A549 treated with AZD2906 at 1 μM for 4 hours (cell line): ENCODE measurements at places on chromosomes 16 and 17. TPM values are rescaled to one million over a fixed set of nuclear protein-coding genes. Genes with fewer than 3 reads are reported as not detected.

NLGN2 gene
- total RNA-seq, result 13.3 to 17.6 TPM (median 17.1 TPM) in 5 replicates

HAS3 gene
- total RNA-seq, result 38.2 to 50.1 TPM (median 42.7 TPM) in 5 replicates

TSNAXIP1 gene
- total RNA-seq, result 0.21 to 0.63 TPM (median 0.44 TPM) in 5 replicates

MMP15 gene
- total RNA-seq, result 45.8 to 63.1 TPM (median 61.8 TPM) in 5 replicates

PITPNM3 gene
- total RNA-seq, result 1.8 to 2.8 TPM (median 2.2 TPM) in 5 replicates

DNAH3 gene
- total RNA-seq, result 0.13 to 0.15 TPM (median 0.14 TPM) in 5 replicates

TNFRSF17 gene
- not detected in 5 replicates for total RNA-seq

CDH1 gene
- 3.8 to 4.6 TPM (median 4.2 TPM) in 5 replicates for total RNA-seq

ADAD2 gene
- total RNA-seq, result 0.05 TPM in 1 of 5 replicates, not detected in the others

SSTR5 gene
- total RNA-seq, result 0.51 to 0.79 TPM (median 0.60 TPM) in 5 replicates

SLC12A3 gene
- 0.02 to 0.06 TPM in 2 of 5 replicates, not detected in the others for total RNA-seq

CDH15 gene
- total RNA-seq, result 0.14 to 0.33 TPM (median 0.22 TPM) in 5 replicates

TBC1D24 gene
- 6.0 to 7.9 TPM (median 6.7 TPM) in 5 replicates for total RNA-seq

HOXB1 gene
- not detected in 5 replicates for total RNA-seq

ITGB4 gene
- 97.0 to 133 TPM (median 117 TPM) in 5 replicates for total RNA-seq

ADAMTS18 gene
- total RNA-seq, result 0.01 to 0.08 TPM (median 0.02 TPM) in 4 of 5 replicates, not detected in the other

EPX gene
- total RNA-seq, result 0.03 TPM in 1 of 5 replicates, not detected in the others

ZP2 gene
- total RNA-seq, result not detected in 5 replicates

VPS9D1 gene
- total RNA-seq, result 4.3 to 5.2 TPM (median 4.9 TPM) in 5 replicates

SLC16A5 gene
- total RNA-seq, result 23.0 to 32.9 TPM (median 30.2 TPM) in 5 replicates

CARD14 gene
- total RNA-seq, result 0.18 to 0.48 TPM (median 0.32 TPM) in 5 replicates

CD300E gene
- not detected in 5 replicates for total RNA-seq

NAGS gene
- 1.1 to 1.4 TPM (median 1.2 TPM) in 5 replicates for total RNA-seq

EDC4 gene
- total RNA-seq, result 47.8 to 62.7 TPM (median 58.0 TPM) in 5 replicates

MGRN1 gene
- total RNA-seq, result 38.6 to 45.5 TPM (median 45.1 TPM) in 5 replicates

OR3A3 gene
- total RNA-seq, result not detected in 5 replicates

SLC13A5 gene
- total RNA-seq, result 0.17 to 0.32 TPM (median 0.19 TPM) in 5 replicates

CCL17 gene
- not detected in 5 replicates for total RNA-seq

PLA2G15 gene
- total RNA-seq, result 15.0 to 16.6 TPM (median 15.1 TPM) in 5 replicates

PPP1R27 gene
- 0.08 to 0.35 TPM (median 0.18 TPM) in 5 replicates for total RNA-seq

WFDC1 gene
- total RNA-seq, result 0.16 TPM in 1 of 5 replicates, not detected in the others

RGS9 gene
- total RNA-seq, result 6.4 to 7.4 TPM (median 6.9 TPM) in 5 replicates

ZNF689 gene
- 8.2 to 9.0 TPM (median 8.4 TPM) in 5 replicates for total RNA-seq

FN3K gene
- total RNA-seq, result 7.5 to 10.1 TPM (median 9.2 TPM) in 5 replicates

CFAP97D1 gene
- 0.01 to 0.03 TPM (median 0.02 TPM) in 3 of 5 replicates, not detected in the others for total RNA-seq

KREMEN2 gene
- 1.4 to 2.0 TPM (median 1.8 TPM) in 5 replicates for total RNA-seq

MAPT gene
- total RNA-seq, result 1.7 to 2.2 TPM (median 2.0 TPM) in 5 replicates

EXOC3L1 gene
- 0.03 to 0.20 TPM (median 0.16 TPM) in 4 of 5 replicates, not detected in the other for total RNA-seq
